ENCODE measurements at places on chromosomes 7 and 10. TPM values are rescaled to one million over a fixed set of nuclear protein-coding genes. Genes with fewer than 3 reads are reported as not detected.

CDK14 gene
- total RNA-seq: 26.3 TPM

SCD gene
- 122 TPM for total RNA-seq

ZNF488 gene
- 0.52 TPM for total RNA-seq

CRHR2 gene
- not detected for total RNA-seq

CDH23 gene
- not detected for total RNA-seq

NACAD gene
- 6.1 TPM for total RNA-seq

ERVW-1 gene
- not detected for total RNA-seq

GPR37 gene
- total RNA-seq: 6.5 TPM

AP4M1 gene
- total RNA-seq: 35.6 TPM

TMEM229A gene
- total RNA-seq: under 0.01 TPM

RBP3 gene
- total RNA-seq: not detected

GIMAP8 gene
- total RNA-seq: 0.39 TPM

STEAP4 gene
- 0.08 TPM for total RNA-seq

AASS gene
- 18.9 TPM for total RNA-seq

SERPINE1 gene
- 3,652 TPM for total RNA-seq

GIMAP2 gene
- total RNA-seq: 2.1 TPM

MARVELD1 gene
- 53.4 TPM for total RNA-seq

BAG3 gene
- total RNA-seq: 38.8 TPM

TRIM4 gene
- total RNA-seq: 40.1 TPM

PUS7 gene
- 31.4 TPM for total RNA-seq

FAM24B gene
- 2.2 TPM for total RNA-seq

UBN2 gene
- total RNA-seq: 2.3 TPM

VTI1A gene
- total RNA-seq: 24.4 TPM

RBP4 gene
- not detected for total RNA-seq

PRRT4 gene
- total RNA-seq: 0.16 TPM

PLCE1 gene
- total RNA-seq: 1.6 TPM

GPNMB gene
- 13.7 TPM for total RNA-seq

FAM25G gene
- total RNA-seq: not detected

GRID2IP gene
- total RNA-seq: not detected

LRRC17 gene
- total RNA-seq: 455 TPM

CDC14C gene
- not detected for total RNA-seq

NANOS1 gene
- 0.72 TPM for total RNA-seq

PKD2L1 gene
- not detected for total RNA-seq

PAX2 gene
- total RNA-seq: not detected

ACHE gene
- 1.7 TPM for total RNA-seq

HMX2 gene
- not detected for total RNA-seq

CCL24 gene
- total RNA-seq: not detected

LIPN gene
- not detected for total RNA-seq

SUMF2 gene
- total RNA-seq: 198 TPM

LEP gene
- not detected for total RNA-seq

GPRIN2 gene
- total RNA-seq: not detected
